ENCODE measurements at places on chromosomes 16 and 17.
A peak's percentile ranks its signal among the peaks of the same experiment; 100 is the strongest.

DNA sequence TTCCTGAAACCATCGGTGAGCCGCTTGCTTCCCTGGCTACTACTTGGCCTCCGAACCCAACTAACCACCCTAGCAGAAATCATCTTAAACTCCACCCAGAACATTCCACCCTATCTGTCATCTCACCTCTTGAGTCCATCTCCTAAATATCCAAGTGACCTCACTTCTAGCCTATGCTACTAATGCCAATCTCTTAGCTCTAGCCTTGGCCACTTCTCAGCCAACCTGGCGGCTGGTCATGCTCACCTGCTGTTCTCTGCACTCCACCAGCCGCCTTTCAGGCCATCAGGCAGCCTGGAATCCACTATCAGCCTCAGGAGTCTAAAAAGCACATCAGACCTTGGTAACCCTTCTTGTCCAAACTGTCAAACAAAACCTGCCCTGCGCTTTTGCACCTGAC is 11.9 kb upstream of the CYTH1 start:
- DNase-seq: no peak

DNA sequence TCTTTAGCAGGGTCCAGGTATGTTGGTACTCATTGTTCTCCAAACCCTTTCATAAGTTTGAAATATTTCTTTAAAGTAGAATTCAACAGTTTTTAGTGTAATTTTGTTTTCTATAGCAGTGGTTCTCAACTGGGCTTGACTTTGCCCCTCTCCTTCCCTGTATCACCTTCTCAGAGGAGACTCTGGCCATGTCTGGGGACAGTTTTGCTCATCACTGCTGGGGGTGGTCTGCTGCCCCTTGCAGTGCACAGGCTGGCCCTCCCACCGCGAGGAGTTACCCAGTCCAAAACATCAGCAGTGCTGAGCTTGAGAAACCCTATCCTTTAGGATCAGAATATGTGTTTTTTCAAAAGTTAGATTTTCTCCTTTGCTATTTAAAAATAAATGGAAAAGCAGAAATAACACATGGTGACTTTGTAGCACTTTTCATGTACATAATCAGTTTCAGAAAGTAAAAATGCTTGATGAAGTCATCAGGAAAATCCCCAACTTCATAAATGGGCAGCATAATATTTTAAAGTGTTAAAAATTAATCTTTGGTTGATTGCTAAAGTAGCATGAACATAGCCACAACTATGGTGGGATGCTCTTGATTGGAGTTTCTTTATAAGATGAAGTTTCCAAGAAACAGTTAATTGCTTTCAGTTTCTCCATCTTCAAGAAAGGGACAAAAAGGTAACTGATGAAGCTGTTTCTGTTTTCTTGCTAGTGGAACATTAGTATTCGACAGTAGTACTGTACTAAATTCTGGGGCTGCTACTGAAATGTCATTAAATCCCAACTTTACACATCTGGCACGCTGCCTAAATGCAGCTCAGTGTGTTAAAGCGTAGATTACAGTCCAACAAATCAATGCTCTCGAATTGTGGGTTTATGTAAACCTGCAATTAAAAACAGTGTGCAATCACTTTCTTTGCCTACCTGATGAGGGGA is 70.3 kb downstream of the NETO2 start:
- DNase-seq: no peak

DNA sequence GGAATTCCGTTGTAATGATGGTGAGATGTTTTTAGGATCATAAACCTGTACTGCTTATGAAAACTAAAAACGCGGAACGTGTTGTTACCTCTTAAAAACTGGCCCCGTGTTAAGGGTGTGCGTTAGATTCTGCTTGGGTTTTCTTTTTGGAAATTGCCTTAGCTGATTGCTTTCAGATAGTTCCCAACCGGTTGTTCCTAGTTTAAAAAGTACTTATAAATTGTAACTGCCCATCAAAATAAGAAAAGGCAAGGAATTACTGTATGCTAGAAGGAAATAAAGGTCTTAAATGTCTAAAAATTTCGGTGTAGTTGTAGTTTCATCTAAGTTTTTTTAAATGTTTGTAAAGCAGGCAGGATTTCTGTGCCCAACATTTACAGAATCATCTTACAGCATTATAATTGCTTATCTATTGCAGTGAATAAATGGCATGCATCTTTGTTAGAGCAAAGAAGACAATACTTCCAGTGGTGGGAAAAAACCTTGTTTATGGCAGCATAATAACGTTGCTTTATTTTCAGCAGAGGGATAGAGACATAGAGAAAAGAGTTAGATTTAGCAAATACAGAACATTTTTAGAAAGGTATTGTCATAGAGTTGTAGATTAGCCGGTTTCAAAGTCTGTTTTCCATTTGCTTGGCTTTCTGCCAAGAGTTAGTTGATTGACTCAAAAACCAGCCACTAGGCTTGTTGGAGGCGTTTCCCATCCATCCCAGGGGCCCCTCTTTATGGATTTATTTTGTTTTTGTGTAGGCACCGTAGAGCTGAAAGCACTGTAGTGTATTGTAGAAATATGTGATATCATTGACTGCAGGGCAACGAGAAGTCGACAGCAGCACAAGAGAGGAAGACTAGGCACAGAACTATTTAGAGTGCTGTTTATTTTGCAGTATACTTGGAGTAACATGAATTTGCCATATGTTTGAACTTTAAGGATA is 1.7 kb downstream of the PPM1D start:
- DNase-seq: peak; percentile 31

GRCh38 chr17:50056217-50056960 is 479 bp downstream of the ITGA3 start:
- DNase-seq: no peak

DNA sequence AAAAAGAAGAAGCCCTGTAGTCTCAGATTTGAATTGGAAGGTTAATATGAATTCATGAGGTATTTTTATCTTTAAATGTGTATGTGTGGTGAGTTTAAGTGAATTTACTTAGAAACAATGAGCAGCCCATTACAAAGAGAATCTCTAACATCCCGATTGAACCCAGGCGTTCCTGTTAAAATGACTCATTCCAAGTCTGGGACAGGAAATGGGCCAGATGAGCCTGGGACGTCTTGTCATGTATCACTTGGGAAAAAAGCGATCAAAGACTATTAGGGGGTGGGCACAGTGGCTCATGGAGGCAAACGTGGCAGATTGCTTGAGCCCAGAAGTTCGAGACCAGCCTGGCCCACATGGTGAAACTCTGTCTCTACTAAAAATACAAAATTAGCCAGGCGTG is 81.6 kb downstream of the SEC14L1 start:
- DNase-seq: no peak

DNA sequence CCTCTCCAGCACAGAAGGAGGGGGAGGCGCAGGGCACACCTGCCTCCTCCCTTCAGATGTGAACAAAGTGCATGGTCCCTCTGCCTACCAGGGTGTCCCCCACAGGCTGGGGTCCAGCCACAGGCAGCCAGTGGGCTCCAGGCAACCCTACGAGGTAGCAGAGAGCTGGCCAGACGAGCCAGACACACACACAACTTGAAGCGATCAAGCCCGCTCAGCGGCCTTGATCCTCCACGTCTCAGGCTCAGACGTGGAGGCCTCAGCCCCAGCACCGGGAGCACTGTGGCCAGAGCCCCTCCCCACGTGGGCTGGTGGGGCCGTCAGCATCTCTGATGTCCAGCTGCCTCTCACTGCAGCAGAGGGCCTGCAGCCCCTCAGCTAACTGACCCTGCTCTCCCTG is 8.5 kb downstream of the MCRIP1 start:
- DNase-seq: no peak

DNA sequence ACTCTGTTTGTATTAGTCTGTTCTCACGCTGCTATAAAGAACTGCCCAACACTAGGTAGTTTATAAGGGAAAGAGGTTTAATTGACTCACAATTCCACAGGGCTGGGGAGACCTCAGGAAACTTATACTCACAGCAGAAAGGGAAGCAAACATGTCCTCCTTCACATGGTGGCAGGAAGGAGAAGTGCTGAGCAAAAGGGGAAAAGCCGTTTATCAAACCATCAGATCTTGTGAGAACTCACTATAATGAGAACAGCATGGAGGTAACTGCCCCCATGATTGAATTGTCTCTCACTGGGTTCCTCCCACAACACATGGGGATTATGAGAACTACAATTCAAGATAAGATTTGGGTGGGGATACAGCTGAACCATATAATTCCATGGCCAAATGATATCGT is 30.9 kb downstream of the ABCC1 start:
- no peak for DNase-seq

DNA sequence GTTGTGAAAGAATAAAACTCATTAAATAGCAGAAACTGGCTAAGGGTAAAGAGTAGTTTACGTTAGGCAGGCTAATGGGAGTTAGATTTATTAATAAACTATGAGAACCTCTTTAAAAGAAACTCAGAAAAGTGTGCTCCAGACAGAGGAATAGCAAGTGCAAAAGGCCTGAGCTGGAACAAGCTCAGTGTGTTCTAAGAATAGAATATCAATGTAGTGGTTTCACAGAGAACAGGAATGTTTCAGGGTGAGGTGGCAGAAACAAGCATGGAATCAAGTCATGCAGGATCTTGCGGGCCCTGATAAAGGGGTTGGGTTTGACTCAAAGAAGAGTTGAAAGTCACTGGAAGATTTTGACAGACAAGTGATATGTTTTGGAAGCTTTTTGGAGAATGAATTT is 164.0 kb upstream of the HS3ST3A1 start:
- DNase-seq: no peak

- no peak for DNase-seq
These were observed 6.0 kb upstream of the TLCD3A start for GRCh38 chr17:726271-726919.

Data from caudate nucleus (tissue), 63 donors.